Activated T-helper 2 cell treated with anti-CD3 and anti-CD28 coated beads, Interferon-gamma antibody, Interleukin-2, Interleukin-4, amounts not matched to agents 10 μg/mL and 5 μg/mL and 100 μg/mL, durations not matched to agents 14 hours and 24 hours and 36 hours (primary cell): ENCODE measurements at places on chromosomes 2 and 18.

- DNase-seq, result no peak
Observed at GRCh38 chr2:207640160-207640559, 15.0 kb upstream of the METTL21A start.

GRCh38 chr2:201070948-201071478 lies 458 bp downstream of the HYCC2 start:
- no peak for DNase-seq

- DNase-seq, result peak; percentile 54
Observed at GRCh38 chr2:28624793-28625701, 126.6 kb upstream of the PPP1CB start.

GRCh38 chr18:4641771-4642368 lies 186.8 kb upstream of the DLGAP1 start:
- no peak for DNase-seq

DNA sequence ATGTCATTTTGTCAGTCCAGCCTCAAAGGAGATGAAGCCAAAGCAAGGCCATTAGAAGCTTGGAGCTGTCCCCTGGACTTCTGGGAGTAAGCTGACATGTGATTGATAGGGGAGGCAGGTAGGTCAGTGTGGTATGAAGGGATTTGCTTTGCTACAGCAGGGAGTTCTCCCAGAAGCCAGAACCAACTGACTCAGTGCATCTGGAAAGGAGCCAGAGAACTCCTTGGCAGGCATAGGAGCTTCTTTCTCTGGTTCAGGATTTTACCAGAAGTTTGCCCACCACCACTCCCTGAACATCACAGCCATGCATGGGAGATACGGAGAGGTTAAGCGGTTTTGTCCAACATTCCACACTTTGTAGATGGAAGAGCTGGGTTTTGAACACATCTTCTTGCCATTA lies 24.5 kb upstream of the KCNE4 start:
- DNase-seq, result no peak

GRCh38 chr2:11129598-11130449 lies 25.4 kb upstream of the SLC66A3 start:
- peak; percentile 73 for DNase-seq

- no peak for DNase-seq
Observed at GRCh38 chr2:111678651-111679050, 205.3 kb downstream of the ANAPC1 start.

DNA sequence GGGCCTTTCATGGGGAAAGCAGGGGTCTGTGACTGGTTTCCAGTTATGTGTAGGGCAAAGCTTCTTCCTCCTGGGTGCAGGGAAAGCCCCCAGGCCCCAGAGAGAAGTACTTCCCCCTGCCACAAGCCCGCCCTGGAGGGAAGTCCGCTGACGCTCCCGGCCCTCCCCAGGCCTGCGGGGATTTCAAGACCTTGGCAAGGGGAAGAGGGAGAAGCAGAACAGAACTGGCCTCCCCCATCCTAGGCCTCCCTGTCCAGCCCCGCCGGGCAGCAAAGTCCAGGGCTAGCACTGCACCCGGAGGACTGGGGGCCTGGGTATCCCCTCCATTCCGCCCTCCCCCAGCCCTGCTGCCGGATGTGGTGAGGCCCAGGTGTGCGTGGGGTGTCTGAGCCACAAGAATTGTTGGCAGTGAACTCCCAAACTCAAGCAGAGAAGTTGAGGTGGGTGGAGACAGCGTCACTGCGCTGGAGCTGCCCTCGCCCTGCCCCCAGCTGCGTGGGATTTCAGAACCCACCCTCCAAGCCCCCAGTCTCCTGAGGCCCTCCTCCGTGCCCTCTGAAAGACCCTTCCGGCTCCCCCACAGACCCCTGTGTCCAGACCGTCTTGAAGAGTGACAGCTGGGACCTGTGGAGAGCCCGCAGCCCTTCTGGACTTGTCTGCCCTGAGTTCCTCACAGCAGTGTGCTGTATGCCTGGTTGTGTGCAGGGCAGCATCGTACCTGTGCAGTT lies 1.1 kb upstream of the DUSP2 start:
- peak; percentile 81 for DNase-seq

DNA sequence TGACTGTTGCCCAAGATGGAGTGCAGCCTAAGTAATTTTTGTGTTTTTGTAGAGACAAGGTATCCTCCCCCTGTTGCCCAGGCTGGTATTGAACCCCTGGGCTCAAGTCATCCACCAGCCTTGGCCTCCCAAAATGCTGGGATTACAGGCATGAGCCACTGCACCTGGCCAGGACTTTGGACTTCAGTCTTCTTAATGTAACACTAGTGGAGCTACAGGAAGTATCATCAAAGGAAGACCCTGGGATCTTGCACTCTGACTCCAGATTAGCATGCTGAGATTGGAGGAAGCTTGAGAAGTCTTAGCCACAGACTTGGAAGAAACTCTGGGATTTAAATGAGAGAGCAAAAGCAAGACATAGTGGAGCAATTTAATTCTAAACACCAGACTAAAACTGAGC lies 37.8 kb upstream of the RNF125 start:
- DNase-seq, result no peak
